Islet precursor cell (in vitro differentiated cells): ENCODE measurements at places on chromosomes 16 and 17.

DNA sequence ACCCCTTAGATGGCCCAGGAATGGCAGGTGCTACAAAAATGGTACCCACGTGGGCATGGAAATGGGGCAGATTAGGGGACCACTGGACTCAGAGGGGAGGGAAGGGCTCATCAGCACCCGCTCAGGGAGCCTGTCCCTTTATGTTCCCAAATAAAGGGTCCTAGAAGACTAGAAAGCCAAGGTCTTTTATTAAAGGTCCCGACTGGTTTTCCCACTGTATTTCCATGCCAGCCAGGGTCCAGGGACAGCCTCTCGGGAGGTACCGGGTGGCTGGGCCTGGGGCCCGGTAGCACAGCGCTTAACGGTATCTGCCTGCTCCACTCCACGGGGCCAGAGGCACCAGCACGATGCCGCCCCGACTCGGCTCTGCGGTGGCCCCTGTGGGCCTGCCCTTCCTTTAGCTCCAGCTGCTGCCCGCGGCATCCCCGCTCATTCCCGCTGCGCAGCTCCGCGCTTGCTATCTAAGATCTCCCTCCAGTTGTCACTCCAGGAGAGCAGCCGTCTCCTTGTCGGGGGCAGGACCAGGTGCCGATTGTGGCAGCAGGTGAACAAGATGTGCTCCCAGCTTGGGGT is 1.4 kb downstream of the NT5C start:
- DNase-seq, result no peak

DNA sequence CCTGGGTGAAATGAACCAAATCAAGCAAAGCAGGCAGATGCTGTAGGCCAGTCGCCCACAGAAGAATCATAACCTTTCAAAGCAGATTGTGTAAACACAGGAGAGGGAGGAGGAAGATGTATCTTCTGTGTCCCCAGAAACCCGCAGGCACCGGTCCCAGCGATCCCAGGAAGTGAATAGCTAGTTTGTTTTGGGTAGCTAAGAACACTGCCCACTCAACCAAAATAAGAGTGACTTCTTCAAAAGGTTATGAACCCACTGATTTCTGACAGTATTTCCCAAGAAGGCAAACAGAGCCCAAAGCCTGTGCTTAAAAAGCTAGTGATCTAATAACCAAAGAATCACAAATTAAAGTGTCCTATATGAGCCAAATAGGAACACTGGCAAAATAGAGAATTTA is 67.8 kb downstream of the GRIN2A start:
- no peak for DNase-seq

GRCh38 chr17:5128905-5129535 is 13.2 kb downstream of the USP6 start:
- DNase-seq, result peak; percentile 45

GRCh38 chr17:20063665-20064648 is 54.8 kb downstream of the SPECC1 start:
- no peak for DNase-seq

DNA sequence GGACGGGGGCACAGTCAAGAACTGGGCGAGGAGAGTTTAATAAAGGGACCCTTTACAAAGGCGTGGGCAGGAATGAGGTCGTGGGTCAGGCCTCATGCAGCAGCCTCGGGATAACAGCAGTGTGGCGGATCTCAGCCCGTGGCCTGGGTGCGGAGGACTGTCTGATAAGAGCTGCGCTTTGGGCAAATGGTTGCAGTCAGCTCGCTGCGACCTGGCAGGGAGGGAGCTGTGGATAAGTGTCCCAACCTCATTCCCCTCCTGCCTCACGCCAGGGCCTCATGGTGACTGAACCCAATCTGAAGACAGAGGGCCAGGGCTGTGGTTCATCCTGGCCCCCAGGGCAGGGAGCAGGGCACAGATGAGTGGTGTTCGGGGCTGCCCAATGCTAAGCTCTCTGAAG is 13.6 kb downstream of the SMTNL2 start:
- peak; percentile 67 for DNase-seq

DNA sequence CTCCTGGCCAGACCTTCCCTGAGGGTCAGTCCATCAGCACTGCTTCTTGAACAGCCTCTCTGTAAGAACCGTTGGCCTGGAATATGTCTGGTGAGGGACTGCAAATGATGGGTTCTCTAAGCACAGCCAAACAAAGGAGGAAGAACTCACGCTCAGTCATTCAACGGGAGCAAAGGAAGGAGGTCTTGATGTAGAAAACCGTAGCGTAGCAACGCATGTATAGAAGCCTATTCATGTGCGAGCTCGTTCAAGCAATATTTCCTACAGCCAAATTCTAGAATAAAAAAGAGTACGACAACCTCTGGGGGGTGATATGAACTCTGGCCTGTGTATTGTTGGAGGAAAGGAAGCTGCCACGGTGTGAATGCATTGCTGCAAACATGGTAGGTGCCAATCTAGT is 64.2 kb downstream of the RGS9 start:
- DNase-seq, result no peak

- no peak for DNase-seq
Observed at GRCh38 chr16:8493972-8494371, 96.3 kb downstream of the TMEM114 start.
